ENCODE measurements at places on chromosomes 3 and 15. TPM values are rescaled to one million over a fixed set of nuclear protein-coding genes. Genes with fewer than 3 reads are reported as not detected.

- no peak overlapping the region for H3K4me3 ChIP-seq
- no peak overlapping the region for H3K27ac ChIP-seq
- no peaks in the 10 kb centered on the region for H3K4me1 ChIP-seq
- no peaks in the 10 kb centered on the region for H3K36me3 ChIP-seq
- H3K27me3 ChIP-seq: no peaks in the 10 kb centered on the region
- DNase-seq: no peak
Observed at GRCh38 chr3:75218577-75218976, 445.6 kb upstream of the FRG2C start.

- H3K27me3 ChIP-seq: no peaks in the 10 kb centered on the region
- H3K4me1 ChIP-seq: no peaks in the 10 kb centered on the region
- DNase-seq: no peak
- H3K36me3 ChIP-seq: no peaks in the 10 kb centered on the region
- no peak overlapping the region for H3K4me3 ChIP-seq
Observed at GRCh38 chr3:146750196-146750595, 145.1 kb upstream of the PLSCR5 start.

GRCh38 chr3:130688015-130688688, 58.5 kb downstream of the PIK3R4 start:
- no peak overlapping the region for H3K27ac ChIP-seq
- no peak overlapping the region for H3K4me3 ChIP-seq
- peaks cover 22% of the 10 kb centered on the region for H3K36me3 ChIP-seq
- H3K4me1 ChIP-seq: peaks cover 8% of the 10 kb centered on the region
- DNase-seq: no peak
- H3K27me3 ChIP-seq: no peaks in the 10 kb centered on the region

GRCh38 chr3:147301781-147302180, 104.6 kb downstream of the ZIC4 start:
- no peaks in the 10 kb centered on the region for H3K36me3 ChIP-seq
- no peaks in the 10 kb centered on the region for H3K27me3 ChIP-seq
- H3K27ac ChIP-seq: no peak overlapping the region
- H3K4me1 ChIP-seq: no peaks in the 10 kb centered on the region
- no peak for DNase-seq

GRCh38 chr3:140165781-140166180, 230.8 kb downstream of the CLSTN2 start:
- no peak overlapping the region for H3K27ac ChIP-seq
- H3K27me3 ChIP-seq: no peaks in the 10 kb centered on the region
- DNase-seq: no peak
- no peaks in the 10 kb centered on the region for H3K4me1 ChIP-seq

DNA sequence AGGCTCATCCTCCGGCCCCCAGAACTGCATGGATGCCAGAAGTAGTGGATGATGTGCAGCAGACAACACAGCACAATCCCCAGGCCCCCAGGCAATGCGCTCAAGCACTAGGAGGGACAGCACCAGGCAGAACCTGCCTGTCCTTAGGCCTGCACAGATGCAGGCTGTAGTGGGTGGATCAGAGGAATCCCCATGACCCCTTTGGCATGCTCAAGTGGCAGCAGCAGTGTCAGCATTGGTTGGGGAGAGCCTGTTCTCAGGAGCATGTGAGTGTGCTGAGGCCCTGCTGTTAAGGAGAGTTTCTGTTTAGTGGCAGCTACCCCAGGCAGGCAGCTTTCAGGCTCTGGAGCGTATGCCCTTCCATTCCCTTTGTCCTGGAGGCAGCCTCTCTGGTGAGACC, 25.1 kb upstream of the CD200R1L start:
- no peak overlapping the region for H3K27ac ChIP-seq
- H3K36me3 ChIP-seq: peaks cover 11% of the 10 kb centered on the region
- H3K4me1 ChIP-seq: no peaks in the 10 kb centered on the region
- no peak overlapping the region for H3K4me3 ChIP-seq
- no peaks in the 10 kb centered on the region for H3K27me3 ChIP-seq

DNA sequence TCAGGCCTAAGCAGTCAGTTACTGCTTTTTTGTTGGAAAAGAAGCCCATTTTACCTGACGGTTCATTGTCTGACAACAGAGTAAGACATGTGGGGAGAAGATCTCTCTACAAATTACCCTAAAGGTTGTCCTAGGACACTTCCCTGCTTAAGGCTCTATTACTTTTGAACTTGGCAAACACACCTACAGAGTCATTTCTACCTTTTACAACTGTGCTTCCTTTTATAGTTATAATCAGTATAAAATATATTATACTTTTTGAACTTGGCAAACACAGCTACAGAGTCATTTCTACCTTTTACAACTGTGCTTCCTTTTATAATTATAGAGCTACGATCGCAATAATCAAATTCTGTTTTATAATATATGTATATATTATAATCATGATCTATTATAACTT, 215.0 kb downstream of the TPRG1 start:
- H3K4me1 ChIP-seq: no peaks in the 10 kb centered on the region
- no peak for DNase-seq
- no peaks in the 10 kb centered on the region for H3K27me3 ChIP-seq

DNA sequence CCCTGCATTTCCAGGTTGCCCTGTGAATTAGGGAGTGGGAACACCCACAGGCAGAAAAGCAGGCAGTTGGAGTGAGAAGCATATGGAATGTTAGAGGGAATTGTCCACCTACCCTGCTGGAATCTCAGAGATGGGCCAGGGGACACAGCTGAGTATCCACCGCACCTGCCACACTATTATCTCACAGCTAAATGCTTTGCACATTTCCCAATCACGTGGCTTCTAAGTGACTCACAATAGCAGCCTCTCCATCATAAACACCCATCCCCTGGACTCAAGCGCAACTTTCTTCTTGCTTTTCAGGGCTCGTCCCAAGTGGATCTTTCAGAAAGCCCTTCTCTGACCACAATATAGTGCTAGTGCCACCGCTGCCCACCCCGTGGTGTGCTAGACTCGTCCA, 389.0 kb upstream of the LMCD1 start:
- no peaks in the 10 kb centered on the region for H3K4me1 ChIP-seq
- no peak for DNase-seq
- no peak overlapping the region for H3K4me3 ChIP-seq
- H3K36me3 ChIP-seq: no peaks in the 10 kb centered on the region
- H3K27me3 ChIP-seq: no peaks in the 10 kb centered on the region

DNA sequence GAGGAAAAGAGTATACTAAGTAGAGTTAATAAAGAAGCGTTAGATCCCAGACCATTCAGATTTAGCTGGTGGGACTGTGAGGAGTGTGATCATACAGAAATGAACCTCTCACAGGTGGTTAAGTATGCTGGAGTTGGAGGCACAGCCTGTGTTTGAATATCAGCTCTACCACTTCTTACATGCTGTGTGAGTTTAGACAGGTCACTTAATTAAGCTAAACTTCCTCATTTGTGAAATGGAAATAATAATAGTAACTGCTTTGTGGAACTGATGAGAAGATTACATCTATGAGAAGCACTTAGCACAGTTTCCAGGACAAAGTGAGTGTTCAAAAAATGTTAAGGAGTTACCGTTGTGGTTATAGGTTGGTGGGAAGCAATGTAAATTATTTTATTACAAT, 8.4 kb downstream of the ACP3 start:
- H3K27me3 ChIP-seq: peaks cover 3% of the 10 kb centered on the region
- no peaks in the 10 kb centered on the region for H3K4me1 ChIP-seq
- H3K36me3 ChIP-seq: no peaks in the 10 kb centered on the region
- H3K27ac ChIP-seq: no peak overlapping the region
- no peak for DNase-seq
- H3K4me3 ChIP-seq: no peak overlapping the region

GRCh38 chr15:38176691-38177090, 75.9 kb upstream of the SPRED1 start:
- no peak overlapping the region for H3K4me3 ChIP-seq
- peaks cover 18% of the 10 kb centered on the region for H3K27me3 ChIP-seq
- no peak overlapping the region for H3K27ac ChIP-seq
- no peaks in the 10 kb centered on the region for H3K36me3 ChIP-seq
- no peak for DNase-seq
- no peaks in the 10 kb centered on the region for H3K4me1 ChIP-seq

GRCh38 chr3:150147776-150148175, 177.1 kb upstream of the PFN2 start:
- no peak overlapping the region for H3K27ac ChIP-seq
- H3K36me3 ChIP-seq: no peaks in the 10 kb centered on the region
- no peak for DNase-seq

- H3K27me3 ChIP-seq: peaks cover 1% of the 10 kb centered on the region
- H3K36me3 ChIP-seq: no peaks in the 10 kb centered on the region
- DNase-seq: no peak
Observed at GRCh38 chr15:98124581-98124980, 164.1 kb downstream of the ARRDC4 start.

DNA sequence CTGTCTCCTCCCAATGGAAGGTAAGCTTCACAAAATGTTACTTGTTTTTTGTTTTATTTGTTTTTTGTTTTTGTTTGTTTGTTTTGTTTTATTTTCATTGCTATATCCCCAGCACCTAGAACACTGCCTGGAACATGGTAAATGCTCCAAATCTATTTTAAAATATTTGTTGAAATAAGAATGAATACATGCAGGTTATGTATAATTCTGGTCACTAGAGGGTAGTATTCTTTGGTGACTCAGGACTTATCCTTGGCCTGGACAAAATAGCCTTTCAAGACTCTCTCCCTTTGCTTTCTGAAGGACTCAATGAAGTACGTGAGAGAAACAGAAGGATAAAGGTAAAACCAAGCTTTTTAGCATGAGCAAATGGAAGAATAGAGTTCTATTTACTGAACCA, 46.9 kb upstream of the PPP2R3A start:
- H3K27me3 ChIP-seq: peaks cover 3% of the 10 kb centered on the region
- no peak for DNase-seq
- H3K4me1 ChIP-seq: no peaks in the 10 kb centered on the region

- H3K36me3 ChIP-seq: no peaks in the 10 kb centered on the region
- H3K4me1 ChIP-seq: no peaks in the 10 kb centered on the region
- no peak overlapping the region for H3K27ac ChIP-seq
- DNase-seq: no peak
Observed at GRCh38 chr3:173650596-173650995, 253.1 kb downstream of the NLGN1 start.

- no peak overlapping the region for H3K4me3 ChIP-seq
- H3K27ac ChIP-seq: no peak overlapping the region
- DNase-seq: no peak
Observed at GRCh38 chr15:27973886-27974285, 125.2 kb downstream of the OCA2 start.

DNA sequence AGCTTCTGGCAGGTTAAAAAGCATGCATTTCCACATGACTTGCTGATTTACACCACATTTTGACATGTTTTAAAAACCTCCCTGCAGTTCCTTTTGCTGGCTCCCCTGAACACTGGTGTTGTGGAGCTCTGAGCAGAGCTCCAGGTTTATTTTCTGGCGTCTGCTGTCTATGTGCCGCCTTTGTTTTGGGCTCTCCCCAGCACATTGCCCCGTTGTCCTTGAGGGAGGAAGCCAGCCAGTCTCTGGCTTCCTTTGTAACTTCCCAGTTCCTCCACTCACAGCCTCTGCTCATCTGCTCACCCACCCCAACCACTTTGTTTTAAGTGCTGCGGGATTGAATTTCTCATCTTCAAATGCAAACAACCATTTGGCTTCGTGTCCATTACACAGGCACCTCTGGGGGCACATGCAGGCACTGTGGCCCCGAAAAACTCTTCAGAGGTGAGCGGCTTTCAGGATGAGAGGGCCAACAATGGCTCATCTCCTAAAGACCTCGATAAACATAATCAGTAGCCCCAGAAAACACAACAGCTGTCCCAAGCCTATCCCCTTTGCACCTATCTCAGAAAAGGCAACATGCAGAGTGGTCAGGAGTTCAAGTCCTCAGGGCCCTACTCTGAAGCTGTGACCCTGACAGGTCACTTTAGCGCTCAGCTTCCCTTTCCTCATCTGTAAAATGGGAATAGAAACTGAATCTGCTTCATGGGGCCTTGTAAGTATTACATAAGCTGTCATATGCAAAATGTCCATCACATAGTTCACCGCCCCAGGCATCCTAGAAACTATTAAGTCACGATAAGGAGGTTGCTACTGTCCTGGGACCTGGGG, 1.3 kb upstream of the MEF2A start:
- H3K4me3 ChIP-seq: peak overlapping the region; percentile 33
- H3K27ac ChIP-seq: peak overlapping the region; percentile 34
- H3K4me1 ChIP-seq: peaks cover 16% of the 10 kb centered on the region
- DNase-seq: no peak

DNA sequence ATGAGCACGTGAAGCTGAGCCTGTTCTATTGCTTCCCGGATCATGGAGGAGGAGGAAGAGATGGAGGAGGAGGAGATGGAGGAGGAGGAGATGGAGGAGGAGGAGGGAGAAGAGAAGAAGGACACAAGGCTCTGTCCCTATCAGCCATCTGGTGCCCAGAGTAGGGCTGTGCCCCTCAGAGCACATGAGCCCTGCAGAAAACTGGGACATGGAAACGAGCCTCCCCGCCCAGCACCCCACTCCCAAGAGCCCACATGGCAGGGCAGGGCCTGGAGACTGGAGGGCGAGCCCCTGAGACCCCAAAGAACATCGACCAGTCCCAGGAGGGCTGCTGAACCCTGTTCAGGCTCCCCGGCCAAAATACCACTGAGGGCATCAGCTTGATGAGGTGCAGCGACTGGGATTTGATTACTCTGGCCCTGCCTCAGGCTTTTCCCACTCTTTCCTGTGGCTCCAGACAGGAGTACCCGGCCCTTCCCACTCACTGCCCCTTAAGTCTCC, 285.6 kb downstream of the UACA start:
- H3K27me3 ChIP-seq: peaks cover 43% of the 10 kb centered on the region
- H3K4me1 ChIP-seq: peaks cover 42% of the 10 kb centered on the region
- no peak overlapping the region for H3K4me3 ChIP-seq
- H3K36me3 ChIP-seq: no peaks in the 10 kb centered on the region
- DNase-seq: no peak

ACY1 gene
- 59.2 TPM for total RNA-seq

GRAMD2A gene
- not detected for total RNA-seq

MST1R gene
- 0.93 TPM for total RNA-seq

CFAP100 gene
- not detected for total RNA-seq

RPUSD2 gene
- 12.7 TPM for total RNA-seq

NOX5 gene
- total RNA-seq: 0.02 TPM
